ENCODE measurements at places on chromosomes 2 and 18. TPM values are rescaled to one million over a fixed set of nuclear protein-coding genes. Genes with fewer than 3 reads are reported as not detected.

ANO7 gene
- total RNA-seq: not detected

KCNIP3 gene
- 23.8 TPM for total RNA-seq

GRCh38 chr2:127531221-127531648 lies 4.2 kb upstream of the MYO7B start:
- no peaks in the 10 kb centered on the region for H3K27me3 ChIP-seq
- H3K27ac ChIP-seq: no peak overlapping the region
- peaks cover 8% of the 10 kb centered on the region for H3K4me1 ChIP-seq
- no peak overlapping the region for H3K4me3 ChIP-seq
- H3K36me3 ChIP-seq: no peaks in the 10 kb centered on the region

- H3K36me3 ChIP-seq: peaks cover 26% of the 10 kb centered on the region
- DNase-seq: peak; percentile 89
- H3K27me3 ChIP-seq: no peaks in the 10 kb centered on the region
- H3K4me1 ChIP-seq: peaks cover 98% of the 10 kb centered on the region
- H3K4me3 ChIP-seq: peak overlapping the region; percentile 4
These were observed 26.4 kb downstream of the SPEG start for GRCh38 chr2:219461047-219461514.

DNA sequence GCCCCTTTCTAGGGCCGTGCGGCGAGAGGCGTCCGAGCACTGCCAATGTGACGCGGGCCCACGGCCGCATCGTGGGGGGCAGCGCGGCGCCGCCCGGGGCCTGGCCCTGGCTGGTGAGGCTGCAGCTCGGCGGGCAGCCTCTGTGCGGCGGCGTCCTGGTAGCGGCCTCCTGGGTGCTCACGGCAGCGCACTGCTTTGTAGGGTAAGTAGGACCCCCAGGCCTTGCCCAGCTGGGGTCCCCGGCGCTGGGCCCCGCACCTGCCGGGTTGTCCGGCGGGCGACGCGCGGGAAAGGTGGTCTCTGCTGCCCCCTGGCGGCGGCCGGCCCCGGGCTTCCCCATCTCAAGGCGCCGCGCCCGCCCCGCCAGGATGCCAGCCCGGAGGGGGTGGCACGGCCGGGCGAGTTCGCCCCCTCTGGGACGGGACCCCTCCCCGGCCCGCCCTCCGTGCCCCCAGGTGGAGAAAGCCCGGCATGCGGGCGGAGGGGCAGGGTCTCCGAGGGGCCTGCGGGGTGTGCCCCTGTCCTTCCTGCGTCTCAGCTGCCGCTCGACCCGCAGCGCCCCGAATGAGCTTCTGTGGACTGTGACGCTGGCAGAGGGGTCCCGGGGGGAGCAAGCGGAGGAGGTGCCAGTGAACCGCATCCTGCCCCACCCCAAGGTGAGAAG lies 1.9 kb downstream of the PRSS56 start:
- H3K27ac ChIP-seq: no peak overlapping the region
- peaks cover 30% of the 10 kb centered on the region for H3K27me3 ChIP-seq
- no peak for DNase-seq
- H3K4me1 ChIP-seq: peaks cover 31% of the 10 kb centered on the region
- no peaks in the 10 kb centered on the region for H3K36me3 ChIP-seq

- no peaks in the 10 kb centered on the region for H3K36me3 ChIP-seq
- no peaks in the 10 kb centered on the region for H3K4me1 ChIP-seq
- DNase-seq: no peak
- H3K27ac ChIP-seq: no peak overlapping the region
- no peak overlapping the region for H3K4me3 ChIP-seq
These were observed 143.3 kb downstream of the FTCDNL1 start for GRCh38 chr2:199707593-199708185.

DNAH7 gene
- 0.36 TPM for total RNA-seq

ALK gene
- 1.5 TPM for total RNA-seq

TDRD15 gene
- total RNA-seq: not detected

- H3K4me1 ChIP-seq: peaks cover 40% of the 10 kb centered on the region
- DNase-seq: no peak
- peak overlapping the region; percentile 86 for H3K27ac ChIP-seq
- no peaks in the 10 kb centered on the region for H3K36me3 ChIP-seq
- no peaks in the 10 kb centered on the region for H3K27me3 ChIP-seq
- no peak overlapping the region for H3K4me3 ChIP-seq
These were observed 175.7 kb downstream of the TGIF1 start for GRCh38 chr18:3625742-3626091.

GRCh38 chr2:42317486-42317885 lies 43.5 kb downstream of the COX7A2L start:
- no peaks in the 10 kb centered on the region for H3K27me3 ChIP-seq
- DNase-seq: no peak
- no peak overlapping the region for H3K4me3 ChIP-seq

- H3K4me1 ChIP-seq: no peaks in the 10 kb centered on the region
- no peak overlapping the region for H3K4me3 ChIP-seq
- no peak for DNase-seq
- H3K27ac ChIP-seq: no peak overlapping the region
- H3K27me3 ChIP-seq: no peaks in the 10 kb centered on the region
These were observed 897.2 kb upstream of the CDH2 start for GRCh38 chr18:29074147-29074546.

GRCh38 chr2:238100049-238100820 lies at the start of gene ESPNL:
ESPNL (plus strand) TSS chr2:238100340; CDS start chr2:238100420, 80 bp downstream.
- no peaks in the 10 kb centered on the region for H3K36me3 ChIP-seq
- DNase-seq: peak; percentile 60
- H3K4me1 ChIP-seq: no peaks in the 10 kb centered on the region
- H3K27ac ChIP-seq: no peak within 1 kb of the TSS

KYNU gene
- total RNA-seq: 1.1 TPM

REG1B gene
- not detected for total RNA-seq

GRCh38 chr2:56183643-56184499 lies at the start of gene CCDC85A:
CCDC85A (plus strand) TSS chr2:56183990; CDS start chr2:56184625, 635 bp downstream.
- peaks cover 20% of the 10 kb centered on the region for H3K4me1 ChIP-seq
- H3K27me3 ChIP-seq: peaks cover 35% of the 10 kb centered on the region
- H3K4me3 ChIP-seq: peak within 1 kb of the TSS; percentile 53
- DNase-seq: peak; percentile 83

DNA sequence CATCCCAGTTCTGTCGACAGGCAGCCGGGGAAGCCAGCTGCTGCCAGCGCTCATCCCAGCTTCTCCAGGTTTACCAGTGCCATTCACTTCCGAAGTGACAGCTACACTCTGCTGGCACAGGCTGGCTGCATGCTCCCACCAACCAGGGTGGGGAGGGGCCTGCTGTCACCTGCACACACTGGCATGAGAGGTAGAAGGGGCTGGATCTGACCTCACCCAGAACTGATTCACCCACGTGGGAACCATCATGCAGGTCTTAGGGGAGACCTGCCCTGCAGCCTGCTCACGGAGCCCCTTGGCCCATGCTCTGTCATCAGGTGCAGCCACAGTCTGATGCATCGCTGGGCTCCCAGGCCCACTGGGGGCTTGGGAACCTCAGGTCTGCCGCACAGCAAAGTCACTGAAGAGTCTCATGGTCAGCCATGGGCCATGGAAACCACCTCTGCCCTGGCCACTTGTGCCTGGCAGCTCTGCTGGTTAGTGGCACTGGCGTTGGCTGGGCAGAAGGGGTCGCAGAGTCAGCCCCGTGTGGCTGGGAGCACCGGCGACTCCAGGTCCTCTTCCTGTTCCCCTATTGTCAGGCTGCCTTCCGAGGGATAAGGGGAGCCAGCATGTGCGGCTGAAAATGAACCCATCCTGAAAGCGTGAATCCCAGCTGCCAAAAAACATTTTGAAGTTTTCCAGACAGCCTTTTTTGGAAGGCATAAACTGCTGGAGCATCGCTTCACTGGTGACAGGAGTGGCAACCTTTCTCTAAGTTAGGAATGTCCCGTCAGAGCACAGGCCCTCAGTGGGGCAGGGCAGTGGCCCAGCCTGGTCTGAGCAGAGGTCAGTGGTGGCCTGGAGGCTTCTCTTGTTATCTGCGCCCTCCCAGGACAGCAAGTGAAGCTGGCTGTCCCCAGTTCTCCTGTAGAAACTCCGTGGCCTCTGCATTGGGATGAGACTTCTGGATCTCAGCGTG lies 157.8 kb downstream of the SEPTIN10 start:
- peaks cover 3% of the 10 kb centered on the region for H3K36me3 ChIP-seq
- H3K27me3 ChIP-seq: no peaks in the 10 kb centered on the region
- peak; percentile 55 for DNase-seq

DNA sequence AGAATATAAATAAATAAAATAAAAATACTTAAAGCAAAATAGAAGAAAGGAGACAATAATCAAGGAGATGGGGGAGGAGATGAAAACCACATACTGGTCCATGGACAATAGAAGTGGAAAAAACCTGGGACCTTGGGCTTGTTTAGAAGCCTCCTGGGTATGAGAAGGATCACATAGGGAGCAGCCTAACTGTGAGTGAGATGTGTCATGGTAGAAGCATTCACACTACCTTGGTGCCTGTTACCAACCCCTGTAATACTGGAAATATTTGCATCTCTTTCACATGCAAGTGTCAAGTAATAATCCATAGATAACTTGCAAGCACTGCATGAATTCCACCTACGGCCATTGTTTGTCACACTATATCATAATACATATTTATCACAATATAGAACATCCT lies 23.2 kb upstream of the RNF103 start:
- no peaks in the 10 kb centered on the region for H3K4me1 ChIP-seq
- H3K27ac ChIP-seq: no peak overlapping the region
- H3K27me3 ChIP-seq: no peaks in the 10 kb centered on the region
- no peaks in the 10 kb centered on the region for H3K36me3 ChIP-seq
- no peak for DNase-seq

- H3K4me1 ChIP-seq: peaks cover 23% of the 10 kb centered on the region
- no peaks in the 10 kb centered on the region for H3K27me3 ChIP-seq
- H3K36me3 ChIP-seq: no peaks in the 10 kb centered on the region
- H3K27ac ChIP-seq: no peak overlapping the region
- no peak overlapping the region for H3K4me3 ChIP-seq
These were observed 310.4 kb upstream of the NT5C1B start for GRCh38 chr2:18899725-18900124.

DNA sequence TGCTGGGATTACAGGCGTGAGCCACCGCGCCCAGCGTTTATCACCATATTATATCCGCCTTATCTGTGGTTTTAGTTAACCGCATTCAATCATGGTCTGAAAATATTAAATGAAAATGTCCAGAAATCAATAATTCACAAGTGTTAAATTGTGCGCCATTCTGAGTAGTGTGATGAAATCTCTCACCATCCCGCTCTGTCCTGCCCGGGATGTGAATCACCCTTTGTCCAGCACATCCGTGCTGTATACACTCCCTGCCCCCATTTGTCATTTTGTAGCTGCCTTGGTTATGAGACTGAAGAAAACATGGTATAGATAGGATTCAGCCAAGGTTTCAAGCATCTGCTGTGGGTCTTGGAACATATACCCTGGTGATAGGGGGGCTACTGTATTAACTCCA lies 70.7 kb downstream of the TIMM21 start:
- no peaks in the 10 kb centered on the region for H3K36me3 ChIP-seq
- no peaks in the 10 kb centered on the region for H3K4me1 ChIP-seq
- no peak overlapping the region for H3K27ac ChIP-seq
- no peaks in the 10 kb centered on the region for H3K27me3 ChIP-seq
- H3K4me3 ChIP-seq: no peak overlapping the region
- DNase-seq: no peak

RESP18 gene
- total RNA-seq: not detected

RFTN2 gene
- total RNA-seq: 8.4 TPM

MARCO gene
- 15.7 TPM for total RNA-seq

DNA sequence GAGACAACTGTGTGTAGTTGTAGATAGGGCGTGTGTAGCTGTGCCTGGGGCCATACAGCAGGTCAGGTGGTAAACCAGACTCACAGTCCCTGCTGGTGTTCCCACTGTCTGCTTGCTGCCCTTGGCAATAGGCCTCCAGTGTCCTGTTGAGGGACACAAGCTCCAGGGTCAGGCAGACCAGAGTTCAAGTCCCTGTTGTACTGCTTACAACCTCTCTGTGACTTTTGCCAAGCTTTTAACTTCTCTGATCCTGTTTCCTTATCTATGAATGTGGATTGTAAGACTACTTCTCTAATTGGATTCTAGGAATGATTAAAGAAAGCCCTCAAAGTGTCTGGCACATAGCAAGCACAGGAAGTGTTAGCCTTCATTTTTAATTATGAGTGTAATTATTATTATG lies 68.6 kb downstream of the MERTK start:
- H3K27ac ChIP-seq: no peak overlapping the region
- H3K4me1 ChIP-seq: no peaks in the 10 kb centered on the region
- DNase-seq: no peak
- no peak overlapping the region for H3K4me3 ChIP-seq

- DNase-seq: no peak
- H3K4me3 ChIP-seq: no peak overlapping the region
- no peak overlapping the region for H3K27ac ChIP-seq
- H3K4me1 ChIP-seq: no peaks in the 10 kb centered on the region
- H3K36me3 ChIP-seq: no peaks in the 10 kb centered on the region
These were observed 512.0 kb downstream of the CMPK2 start for GRCh38 chr2:6353669-6354068.

MYOM1 gene
- 21.0 TPM for total RNA-seq

- H3K27ac ChIP-seq: peak overlapping the region; percentile 92
- H3K27me3 ChIP-seq: no peaks in the 10 kb centered on the region
- H3K4me3 ChIP-seq: peak overlapping the region; percentile 94
- peak; percentile 85 for DNase-seq
- H3K4me1 ChIP-seq: peaks cover 18% of the 10 kb centered on the region
These were observed 553 bp downstream of the CNDP2 start for GRCh38 chr18:74496508-74497323.

- H3K27ac ChIP-seq: no peak overlapping the region
- H3K36me3 ChIP-seq: no peaks in the 10 kb centered on the region
- H3K27me3 ChIP-seq: no peaks in the 10 kb centered on the region
- no peak for DNase-seq
- H3K4me3 ChIP-seq: no peak overlapping the region
- H3K4me1 ChIP-seq: no peaks in the 10 kb centered on the region
These were observed 303.5 kb upstream of the CELF4 start for GRCh38 chr18:37869051-37869450.

CCDC85A gene
- 8.2 TPM for total RNA-seq

DNA sequence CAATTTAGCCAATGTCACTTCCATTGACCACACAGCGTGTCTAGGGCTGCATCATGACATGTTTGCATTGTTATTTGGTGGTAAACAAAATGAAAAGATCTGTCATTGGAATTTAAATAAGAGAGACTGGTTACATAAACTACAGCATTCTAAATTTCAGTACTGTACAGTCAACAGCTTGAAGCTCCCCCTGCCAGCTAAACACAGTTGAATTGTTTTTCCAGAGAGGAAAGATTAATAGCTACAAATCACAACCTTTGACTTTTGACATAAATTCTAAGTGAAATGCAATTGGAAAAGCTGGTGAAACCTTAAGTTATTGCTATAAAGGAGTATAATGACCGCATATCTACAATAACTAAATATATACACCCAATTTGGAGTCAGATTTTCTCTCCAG lies 1600.0 kb upstream of the ACVR2A start:
- no peak for DNase-seq
- H3K27ac ChIP-seq: no peak overlapping the region
- H3K4me1 ChIP-seq: no peaks in the 10 kb centered on the region
- no peaks in the 10 kb centered on the region for H3K36me3 ChIP-seq
- H3K4me3 ChIP-seq: no peak overlapping the region

GRCh38 chr2:1830936-1831619 lies 86.8 kb upstream of the PXDN start:
- no peaks in the 10 kb centered on the region for H3K27me3 ChIP-seq
- H3K36me3 ChIP-seq: no peaks in the 10 kb centered on the region
- no peak for DNase-seq
- peak overlapping the region; percentile 24 for H3K27ac ChIP-seq
- no peaks in the 10 kb centered on the region for H3K4me1 ChIP-seq

OSBPL6 gene
- total RNA-seq: 3.2 TPM

CMPK2 gene
- 1.8 TPM for total RNA-seq

Data from sigmoid colon (tissue), 7 donors.